ENCODE measurements at places on chromosomes 4 and X. TPM values are rescaled to one million over a fixed set of nuclear protein-coding genes. Genes with fewer than 3 reads are reported as not detected.

DNA sequence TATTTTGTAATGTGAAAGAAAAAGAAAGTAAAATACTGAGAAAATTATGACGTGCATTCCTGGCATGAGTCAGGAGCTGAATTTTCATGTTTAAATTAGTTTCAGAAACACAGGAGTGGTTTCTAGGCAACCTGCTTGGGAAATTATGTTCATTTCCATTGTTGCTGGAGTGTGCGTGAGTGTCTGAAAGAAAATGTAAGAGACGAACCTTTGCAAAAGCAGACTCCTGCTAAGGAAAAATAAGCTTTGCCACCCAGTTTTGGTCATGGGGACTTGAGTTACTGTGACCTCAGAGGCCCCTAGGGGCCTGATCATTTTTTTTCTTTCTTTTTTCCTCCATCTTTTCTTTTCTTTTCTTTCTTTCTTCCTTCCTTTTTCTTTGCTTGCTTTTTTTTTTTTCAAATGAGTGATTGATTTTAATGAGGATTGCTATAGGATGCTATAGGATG lies 18.8 kb upstream of the CHRNA9 start:
- DNase-seq: peak; percentile 89

RENBP gene
- polyA plus RNA-seq: 2.4 TPM

USP17L18 gene
- polyA plus RNA-seq: not detected

DNA sequence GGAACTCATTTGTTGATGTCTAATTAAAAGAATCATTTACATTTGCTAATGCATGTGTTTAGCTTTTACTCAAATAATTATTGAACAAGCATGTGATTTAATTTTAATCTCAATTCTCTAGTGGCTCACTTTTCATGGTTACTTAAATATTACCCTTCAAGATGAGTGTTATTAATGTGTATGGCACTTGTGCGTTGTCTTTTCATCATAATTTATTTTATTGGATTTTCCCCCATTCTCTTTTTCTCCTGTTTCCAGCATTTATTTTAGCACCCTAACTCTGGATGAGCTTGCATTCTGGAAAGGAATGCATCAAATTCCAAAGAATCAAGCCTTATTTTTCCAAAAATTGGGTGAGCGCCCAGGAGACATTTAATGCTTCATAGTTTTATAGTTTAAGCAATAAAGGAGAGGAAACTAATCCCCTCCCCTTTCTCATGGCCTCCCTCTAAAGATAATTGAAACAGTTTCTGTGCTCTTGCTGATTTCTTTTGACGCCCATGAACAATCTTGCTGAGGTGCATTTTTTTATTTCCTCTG lies 191.1 kb upstream of the FAT4 start:
- DNase-seq: peak; percentile 45
